ENCODE measurements at places on chromosomes 3 and 15. TPM values are rescaled to one million over a fixed set of nuclear protein-coding genes. Genes with fewer than 3 reads are reported as not detected.

- ATAC-seq = no peak
Measured at GRCh38 chr3:52388348-52388821, 56.5 kb downstream of the SEMA3G start.

GP9 gene
- not detected for total RNA-seq

GRCh38 chr3:154799800-154800199, 280.3 kb upstream of the MME start:
- ATAC-seq = no peak

- no peak for ATAC-seq
Measured at GRCh38 chr15:80604583-80605575, 90.2 kb upstream of the ABHD17C start.

DNA sequence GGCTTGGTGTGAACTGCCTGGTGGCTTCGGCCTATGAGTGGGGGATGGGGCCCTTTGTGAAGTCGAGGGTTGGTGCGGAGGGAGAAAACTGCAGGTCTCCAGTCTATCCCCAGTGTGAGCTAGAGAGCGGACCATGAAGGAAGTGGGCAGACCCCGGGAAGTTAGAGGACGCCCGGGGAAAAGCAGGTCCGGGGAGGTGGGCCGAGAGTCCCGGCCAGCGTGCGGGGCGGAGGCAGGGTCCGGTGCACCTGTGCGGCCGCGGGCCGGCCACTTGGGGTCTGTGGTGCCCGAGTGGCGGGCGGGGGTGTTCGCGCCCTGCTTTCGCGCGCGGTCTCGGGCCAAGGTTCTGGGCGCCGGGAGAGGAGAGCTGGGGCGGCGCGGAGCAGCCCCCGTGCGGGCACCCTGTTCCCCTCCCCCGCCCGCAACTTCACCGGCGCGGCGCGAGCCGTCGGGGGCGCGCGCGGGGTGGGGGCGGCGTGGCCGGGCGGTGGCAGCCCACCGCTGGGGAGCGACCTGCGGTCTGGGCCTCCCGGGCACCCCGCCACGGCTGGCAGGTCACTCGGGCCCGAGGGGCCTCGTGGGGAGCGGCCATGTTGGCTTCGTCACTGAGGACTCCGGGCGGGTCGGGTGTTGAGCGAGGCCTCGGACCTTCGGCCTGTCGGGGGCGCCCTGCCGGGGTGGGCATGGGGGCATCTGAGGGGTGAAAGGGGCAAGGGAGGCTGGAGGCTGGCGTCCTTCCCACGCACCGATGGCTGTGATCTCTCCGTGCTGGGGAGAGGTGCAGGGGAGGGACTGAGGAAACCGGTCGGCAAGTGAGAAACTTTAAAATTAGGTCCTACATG, 4.8 kb downstream of the UBE2E1 start:
- peak; percentile 42 for ATAC-seq

LRRC28 gene
- total RNA-seq = 47.2 TPM

GRCh38 chr3:61356685-61357084, 105.4 kb upstream of the FHIT start:
- ATAC-seq = no peak

GRCh38 chr15:74857082-74857655, 14.2 kb upstream of the ULK3 start:
- no peak for ATAC-seq

DNA sequence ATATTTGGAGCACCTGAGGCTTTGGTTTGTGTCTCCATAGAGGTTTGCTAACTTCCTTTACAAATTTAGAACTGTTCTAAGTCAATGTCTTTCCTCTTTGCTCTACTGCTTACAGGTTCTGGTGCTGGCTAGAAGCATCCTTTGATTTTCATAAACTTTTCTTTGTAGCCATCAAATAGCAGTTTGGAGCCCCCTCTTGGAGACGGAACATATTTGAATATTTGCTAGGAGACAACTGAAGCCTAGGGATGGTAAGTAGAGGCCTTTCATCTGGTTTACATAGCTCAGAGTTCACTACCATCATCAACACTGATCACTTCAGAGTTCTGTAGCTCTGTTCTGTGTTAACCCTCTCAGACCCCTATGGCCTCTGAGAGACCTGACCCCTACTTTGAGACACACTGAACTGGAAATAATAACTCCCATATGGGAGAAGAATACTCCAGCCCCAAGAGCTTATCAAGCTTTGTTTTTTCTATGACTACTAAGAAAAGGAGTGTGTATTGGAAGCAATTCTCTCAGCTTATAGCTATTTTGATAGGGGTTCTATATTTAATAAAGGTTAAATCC, 420.4 kb downstream of the EPHA3 start:
- no peak for ATAC-seq

DNA sequence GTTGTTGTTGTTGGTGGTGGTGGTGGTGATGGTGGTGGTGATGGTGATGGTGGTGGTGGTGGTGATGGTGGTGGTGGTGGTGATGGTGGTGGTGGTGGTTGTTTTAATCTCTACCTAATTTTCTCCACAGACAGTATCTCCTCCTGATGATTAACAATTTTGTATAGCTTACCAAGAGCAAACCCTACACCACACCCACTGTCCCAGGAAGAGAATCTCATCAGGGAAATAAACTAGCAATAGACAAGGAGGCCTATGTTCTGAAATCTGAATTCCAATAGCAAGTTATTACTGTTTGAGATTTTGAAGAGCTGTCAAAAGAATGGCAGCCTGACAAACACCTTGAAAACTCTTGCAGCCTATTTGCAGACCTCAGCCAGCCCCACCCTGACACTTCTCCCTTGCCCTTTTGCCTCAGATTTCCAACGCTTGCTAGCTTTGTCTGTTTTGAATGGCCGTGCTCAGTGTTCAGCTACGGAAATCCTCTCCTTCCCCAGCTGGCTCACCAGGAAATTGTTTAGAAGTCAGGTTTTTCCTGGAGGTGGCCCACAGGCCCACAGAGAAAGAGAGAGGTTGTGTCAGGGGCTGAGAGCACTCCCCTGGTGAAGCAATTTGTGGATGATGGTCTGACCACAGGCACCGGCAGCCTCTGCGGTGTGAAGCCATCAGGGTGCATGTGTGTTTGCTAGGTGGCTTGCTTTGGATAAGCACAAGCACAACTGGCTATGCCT, 101.6 kb downstream of the MAGI1 start:
- no peak for ATAC-seq

DNA sequence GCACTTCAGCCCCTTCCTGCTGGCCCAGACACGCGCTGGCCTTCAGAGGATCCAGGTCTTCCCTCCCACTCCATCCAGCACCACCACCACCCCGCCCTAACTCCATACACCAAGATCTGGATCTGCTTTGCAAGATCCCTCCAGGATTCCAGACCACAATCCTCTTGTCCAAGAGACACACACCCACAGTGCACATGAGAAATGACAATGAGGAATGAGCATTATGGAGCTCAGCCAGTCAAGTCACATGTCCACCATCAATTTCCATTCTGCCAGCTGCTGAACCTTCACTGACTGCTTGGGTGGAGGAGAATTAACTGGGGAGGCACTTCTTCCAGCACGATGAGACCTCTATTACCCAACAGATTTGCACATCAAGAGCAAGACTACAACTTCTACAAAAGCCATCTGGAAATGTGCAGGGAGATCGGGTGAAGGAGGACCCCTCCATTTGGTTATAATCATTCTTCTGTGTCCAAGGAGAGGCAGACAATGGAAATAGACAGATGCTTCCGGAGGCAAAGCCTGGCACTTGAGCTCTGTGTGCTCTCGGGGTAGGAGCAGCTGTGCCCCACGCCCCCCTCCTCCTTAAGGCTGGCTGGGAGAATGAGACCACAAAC, 12.3 kb upstream of the SPATA12 start:
- peak; percentile 88 for ATAC-seq

GRCh38 chr15:39752991-39753390, 29.6 kb downstream of the FSIP1 start:
- no peak for ATAC-seq

DNA sequence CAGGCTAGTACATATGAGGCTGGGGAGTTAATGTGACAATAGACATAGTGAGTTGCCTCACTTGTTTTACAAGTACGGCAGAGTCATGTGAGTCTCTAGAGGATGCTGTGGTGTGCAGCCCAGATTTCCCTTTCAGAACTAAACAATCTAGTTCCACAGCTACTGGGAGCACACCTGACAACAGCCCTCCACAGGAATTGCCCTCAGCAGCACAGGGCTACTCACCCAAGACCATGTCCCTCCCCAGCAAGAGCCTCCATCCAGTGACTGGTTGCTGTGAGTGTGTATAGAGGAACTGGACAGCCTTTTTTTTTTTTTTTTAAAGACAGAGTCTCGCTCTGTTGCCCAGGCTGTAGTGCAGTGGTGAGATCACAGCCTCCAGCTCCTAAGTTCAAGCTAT, 40.2 kb upstream of the UBE2E2 start:
- ATAC-seq = no peak

TTLL13 gene
- total RNA-seq = not detected
